ENCODE measurements at places on chromosomes 5 and 9. TPM values are rescaled to one million over a fixed set of nuclear protein-coding genes. Genes with fewer than 3 reads are reported as not detected.

The ARID3C gene
- total RNA-seq, result not detected

- DNase-seq, result peak; percentile 51
These were observed 54.9 kb downstream of the FGF1 start for GRCh38 chr5:142630927-142631539.

GRCh38 chr9:82745919-82746318 lies 317.0 kb downstream of the RASEF start:
- no peak for DNase-seq

The SLC25A2 gene
- total RNA-seq, result 0.64 TPM

The FOXD1 gene
- total RNA-seq, result 6.1 TPM

The PCDHB14 gene
- 0.43 TPM for total RNA-seq

The IFNA10 gene
- total RNA-seq, result not detected

- no peak for DNase-seq
These were observed 709.3 kb downstream of the MAT2B start for GRCh38 chr5:164214698-164215097.

DNA sequence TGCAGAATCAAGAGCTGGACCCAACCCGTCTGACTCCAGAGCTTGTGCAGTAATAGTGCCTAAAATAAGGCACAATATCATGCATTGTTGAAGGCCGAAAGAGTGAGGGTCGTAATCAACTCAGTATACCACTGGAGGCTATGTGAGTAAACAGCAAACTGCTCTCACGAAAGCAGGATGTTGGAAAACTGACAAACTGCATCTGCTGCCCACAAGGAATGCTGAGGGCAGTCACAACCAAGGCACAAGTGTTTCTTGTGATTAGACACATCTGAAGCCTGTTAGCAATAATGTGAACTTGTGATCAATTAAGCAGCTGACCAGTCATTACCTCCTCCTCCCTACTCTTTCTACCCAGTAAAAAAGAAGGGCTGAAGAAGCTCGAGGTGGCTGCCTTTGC lies 48.8 kb downstream of the TRPM3 start:
- DNase-seq, result no peak

The C9 gene
- not detected for total RNA-seq

DNA sequence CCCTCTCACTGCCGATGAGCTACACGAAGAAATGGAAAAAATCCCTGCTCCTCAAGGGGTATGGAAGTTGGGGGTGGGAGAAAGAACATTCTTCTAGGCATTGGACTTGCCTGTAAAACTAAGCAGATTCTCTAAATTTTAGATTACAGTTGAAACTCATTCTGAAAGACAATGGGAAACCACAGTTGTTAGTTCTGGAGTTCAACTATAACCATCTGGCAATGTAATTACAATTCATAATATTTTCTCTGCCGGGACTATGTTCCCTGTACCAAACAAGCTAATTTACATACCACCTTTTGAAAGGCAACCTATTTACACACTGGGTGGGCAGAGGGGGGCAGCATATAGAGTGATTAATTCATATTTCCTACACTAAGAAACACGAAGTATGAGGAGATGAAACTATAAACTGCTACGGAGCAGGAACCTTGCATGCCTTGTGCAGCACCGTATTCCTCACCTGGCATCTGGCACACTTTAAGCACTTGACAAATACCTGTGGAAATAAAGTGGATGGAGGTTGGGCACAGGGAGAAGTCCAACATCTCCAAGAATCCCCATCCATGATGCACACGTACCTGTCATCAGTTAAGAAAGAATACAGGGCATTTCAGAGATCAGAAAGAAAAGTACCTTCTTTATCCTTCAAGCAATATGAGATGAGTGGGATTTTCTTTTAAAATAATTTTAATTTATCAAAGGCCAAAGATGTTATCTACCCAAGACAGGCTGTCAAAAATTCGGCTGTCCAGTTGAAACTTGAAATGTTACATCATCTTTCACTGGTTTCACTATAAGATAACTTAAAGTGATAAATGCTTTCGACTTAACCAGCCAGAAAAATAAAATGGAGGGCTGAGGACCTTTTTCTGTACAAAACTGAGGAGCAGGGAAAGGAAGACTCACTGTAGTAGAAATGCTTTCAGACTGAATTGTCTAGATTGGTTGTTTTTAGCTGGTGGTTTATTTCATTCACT lies 54.2 kb downstream of the SSBP2 start:
- DNase-seq, result no peak

- no peak for DNase-seq
These were observed 106.2 kb downstream of the RXRA start for GRCh38 chr9:134432471-134432870.

GRCh38 chr5:169591636-169592035 lies 8.1 kb downstream of the SPDL1 start:
- DNase-seq, result peak; percentile 21

The MCTP1 gene
- total RNA-seq, result 20.9 TPM

DNA sequence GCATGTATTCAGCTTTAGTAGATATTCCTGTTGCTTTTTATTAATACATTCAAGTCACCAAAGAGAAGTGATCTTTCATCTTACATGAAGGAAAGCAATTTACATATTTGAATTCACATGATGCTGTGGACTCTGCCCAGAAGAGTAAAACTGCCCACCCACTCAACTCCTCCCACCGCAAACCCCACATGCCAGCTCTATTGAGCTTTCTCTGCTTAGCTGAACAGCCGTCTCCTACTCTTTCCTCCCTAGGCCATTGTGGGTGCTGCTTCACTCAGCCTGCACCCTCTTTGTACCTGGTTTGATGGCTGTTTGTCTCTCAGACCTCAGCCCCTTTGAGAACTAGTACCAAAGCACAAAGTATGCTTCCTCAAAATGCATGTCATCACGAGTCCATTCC lies 48.4 kb upstream of the MAP3K1 start:
- no peak for DNase-seq

- no peak for DNase-seq
These were observed 1040.8 kb downstream of the TAF11L14 start for GRCh38 chr5:18675041-18675440.

DNA sequence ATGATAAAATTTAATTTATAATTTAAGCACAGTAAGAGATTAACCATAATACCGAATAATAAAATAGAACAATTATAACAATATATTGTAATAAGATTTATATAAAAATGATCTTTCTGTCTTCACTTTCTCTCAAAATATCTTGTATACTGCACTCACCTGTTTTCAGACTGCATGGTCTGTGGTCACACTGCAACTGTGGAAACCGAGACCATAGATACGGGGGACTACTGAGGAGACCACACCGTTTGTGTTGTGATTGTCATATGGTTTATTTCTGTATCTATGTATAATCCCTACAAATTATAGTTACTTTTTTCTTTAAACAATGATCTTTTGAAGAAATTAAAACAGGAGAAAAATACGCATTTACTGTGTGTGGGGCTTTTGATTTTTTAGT lies 78.8 kb upstream of the TNFAIP8 start:
- DNase-seq, result no peak

DNA sequence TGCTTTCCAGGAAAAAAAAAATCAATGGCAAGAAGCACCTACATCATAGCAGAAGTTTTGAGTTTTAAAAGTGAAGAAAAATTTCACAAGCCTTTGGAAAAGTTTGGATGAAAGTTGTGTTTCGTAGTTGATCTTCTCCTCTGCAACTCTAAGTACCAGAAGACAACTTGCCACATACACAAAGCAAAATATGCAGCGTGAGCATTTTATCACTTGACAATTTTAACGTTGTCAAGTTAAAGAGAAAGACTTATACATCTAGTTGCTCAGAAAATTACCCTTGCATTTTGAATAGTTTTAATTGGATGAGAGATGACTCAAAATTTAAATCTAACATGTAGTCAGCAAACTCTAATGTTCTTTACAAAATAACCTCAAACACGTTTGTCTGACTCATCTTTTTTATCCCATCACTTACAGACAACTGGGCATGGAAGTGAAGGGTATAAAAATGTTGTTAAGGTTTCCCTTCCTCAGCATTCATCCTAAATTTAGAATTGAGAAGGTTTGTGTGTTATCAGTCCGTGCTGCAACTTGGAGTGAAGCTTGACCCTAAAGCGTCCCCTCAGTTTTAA lies 213.4 kb downstream of the MARCHF11 start:
- peak; percentile 5 for DNase-seq

DNA sequence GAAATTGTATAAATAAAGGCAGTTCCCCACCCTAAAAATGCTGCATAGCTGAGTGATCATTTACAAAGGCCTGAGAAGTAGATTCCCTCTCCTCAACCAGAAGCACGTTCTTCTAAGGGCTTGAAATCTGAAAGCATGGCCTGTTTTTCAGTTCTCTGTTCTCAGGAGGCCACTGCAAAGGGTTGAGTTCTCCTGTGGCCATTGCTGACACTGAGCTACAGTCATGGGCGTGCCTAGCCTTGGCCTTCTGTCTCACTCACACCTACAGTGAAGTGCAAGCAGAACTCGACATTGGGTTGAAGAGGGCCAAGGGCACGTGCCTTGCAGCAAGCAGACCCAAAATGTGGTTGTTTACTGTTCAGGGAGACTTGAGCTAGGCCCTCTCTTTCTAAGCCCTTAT lies 276.6 kb upstream of the VLDLR start:
- no peak for DNase-seq

DNA sequence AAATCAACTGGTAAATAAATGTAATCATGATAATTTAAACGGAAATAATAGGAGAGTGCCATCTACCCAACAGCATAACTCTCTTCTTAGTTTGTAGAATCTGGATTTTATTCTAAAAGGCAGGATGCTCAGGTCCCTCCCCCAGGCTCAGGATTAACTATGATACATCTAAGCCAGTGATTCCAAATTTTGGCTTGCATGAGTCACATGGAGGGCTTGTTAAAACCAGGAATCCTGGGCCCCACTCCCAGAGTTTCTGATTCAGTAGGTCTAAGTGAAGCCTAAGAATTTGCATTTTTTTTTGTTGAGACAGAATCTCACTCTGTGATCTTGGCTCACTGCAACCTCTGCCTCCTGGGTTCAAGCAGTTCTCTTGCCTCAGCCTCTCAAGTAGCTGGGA lies 62.3 kb upstream of the ZFR start:
- peak; percentile 64 for DNase-seq

DNA sequence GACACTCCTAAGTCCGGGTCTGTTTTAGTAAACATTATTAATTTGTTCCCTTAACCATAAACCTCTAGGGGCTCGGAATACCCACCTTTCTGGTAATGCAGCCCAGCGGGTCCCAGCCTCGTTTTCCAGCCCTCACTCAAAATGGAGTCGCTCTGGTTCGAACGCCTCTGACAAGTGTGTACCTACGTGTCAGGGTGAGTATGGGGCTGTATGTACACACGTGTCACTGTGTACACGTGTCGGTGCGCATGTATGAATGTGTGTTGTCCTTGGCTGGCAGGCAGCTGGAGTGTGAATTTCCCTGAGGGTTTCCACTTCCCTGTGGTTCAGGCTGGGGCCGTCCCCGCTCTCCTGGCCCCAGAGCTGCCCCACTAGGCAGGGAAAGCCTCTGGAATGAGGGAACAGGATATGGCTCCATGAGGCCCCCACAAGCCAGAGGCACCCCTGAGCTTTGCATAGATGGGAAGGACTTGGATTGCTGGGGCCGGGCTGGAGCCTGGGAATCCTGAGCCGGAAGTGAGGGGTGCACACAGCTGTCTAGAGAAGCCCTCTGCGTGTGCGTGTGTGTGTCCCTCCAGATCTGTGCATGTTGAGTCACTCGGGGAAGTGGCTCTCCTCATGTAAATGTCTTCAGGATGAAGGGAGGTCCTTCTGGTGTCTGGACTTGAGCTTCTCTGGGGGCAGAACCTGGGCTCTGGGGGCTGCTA lies 160.8 kb upstream of the IER5L start:
- DNase-seq, result peak; percentile 57

DNA sequence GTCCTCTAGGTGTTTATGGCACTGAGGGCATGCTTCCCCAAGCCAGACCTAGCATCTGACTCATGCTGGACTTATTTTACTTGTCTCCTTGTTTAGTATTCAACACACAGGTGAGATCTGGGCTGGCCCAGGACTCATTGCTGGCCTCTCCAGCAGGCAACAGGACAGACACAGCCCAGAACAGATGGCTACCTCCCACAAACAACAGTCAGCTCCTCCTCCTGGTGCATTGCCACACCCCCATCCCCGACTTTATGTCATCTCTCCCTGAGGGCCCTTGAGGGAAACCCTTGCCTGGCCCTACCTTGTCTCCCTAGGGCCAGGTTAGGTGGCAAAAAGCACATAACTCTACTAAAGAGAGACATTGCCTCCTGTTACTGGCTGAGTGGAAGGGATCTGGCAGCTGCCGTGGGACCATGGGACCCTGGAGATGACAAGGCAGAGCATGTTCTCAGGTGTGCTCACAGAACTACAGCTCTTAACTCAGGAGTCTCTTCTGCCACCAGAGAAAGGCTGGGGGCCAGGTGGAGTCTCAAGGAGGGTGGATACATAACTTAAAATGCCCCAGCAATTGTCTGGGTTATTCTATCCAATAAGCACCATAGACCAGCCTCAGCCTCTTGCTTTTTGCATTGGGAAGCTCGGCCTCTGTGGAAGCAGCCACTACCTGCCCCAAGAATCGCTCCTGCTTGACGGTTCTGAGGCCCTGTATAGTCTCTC lies 2.3 kb downstream of the ACSL6 start:
- DNase-seq, result no peak

GRCh38 chr5:93359296-93359959 lies 221.6 kb downstream of the NR2F1-AS1 start:
- DNase-seq, result peak; percentile 99

The RHOBTB3 gene
- total RNA-seq, result 370 TPM

DNA sequence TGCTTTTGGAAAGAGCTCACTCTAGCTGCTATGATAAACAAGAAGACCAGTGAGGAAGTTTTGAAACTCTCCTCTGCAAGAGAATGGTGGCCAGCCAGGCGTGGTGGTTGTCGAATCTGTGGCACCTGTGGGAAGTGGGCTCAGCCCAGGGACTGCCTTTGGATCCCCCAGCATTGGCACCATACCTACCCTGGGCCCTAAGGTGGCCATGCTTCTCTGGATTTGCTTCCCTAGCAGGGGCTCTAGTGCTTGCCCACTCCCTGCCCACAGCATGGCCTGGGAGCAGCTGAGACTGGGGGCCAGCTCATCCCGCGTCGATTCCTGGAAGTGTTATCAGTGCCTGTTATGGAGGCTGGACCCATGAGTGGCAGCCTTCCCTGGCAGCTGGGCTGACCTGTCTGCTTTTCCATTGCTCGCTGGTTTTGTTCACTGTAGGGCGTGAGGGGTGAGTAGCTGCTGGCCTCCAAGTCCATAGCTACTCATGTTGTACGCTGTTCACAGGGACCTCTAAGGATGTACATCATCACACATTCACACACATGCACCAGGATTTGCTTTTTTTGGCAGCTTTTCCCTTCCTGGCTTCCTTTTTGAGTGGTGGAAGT lies 2.3 kb downstream of the SLC22A4 start:
- no peak for DNase-seq

DNA sequence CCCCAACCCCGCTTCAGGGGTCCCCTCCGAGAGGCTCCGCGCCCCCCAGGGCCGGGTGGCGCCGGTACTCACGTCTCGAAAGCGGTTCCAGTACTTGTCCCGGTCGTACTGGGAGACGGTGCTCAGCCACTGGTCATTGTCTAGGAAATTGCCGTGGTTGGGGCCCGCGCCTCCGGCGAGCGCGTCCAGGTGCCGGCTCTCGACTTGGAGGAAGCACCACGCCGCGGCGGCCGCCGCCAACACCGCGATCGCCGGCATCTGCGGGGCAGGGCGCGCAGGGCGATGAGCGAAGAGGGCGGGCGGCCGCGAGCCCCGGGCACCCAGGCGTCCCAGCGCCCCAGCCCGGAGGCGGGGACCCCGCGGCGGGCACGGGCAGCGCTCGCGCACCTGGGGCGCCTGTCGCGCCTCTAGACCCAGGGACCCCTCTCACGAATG lies 808 bp downstream of the SPOCK1 start:
- peak; percentile 8 for DNase-seq

- no peak for DNase-seq
These were observed 185.0 kb downstream of the MED10 start for GRCh38 chr5:6193310-6193709.

The TTF1 gene
- total RNA-seq, result 5.2 TPM

Data from fibroblast of villous mesenchyme (primary cell).